ENCODE measurements at places on chromosomes 5 and 9. TPM values are rescaled to one million over a fixed set of nuclear protein-coding genes. Genes with fewer than 3 reads are reported as not detected.

- no peak overlapping the region for H3K4me3 ChIP-seq
- H3K27me3 ChIP-seq: no peaks in the 10 kb centered on the region
- DNase-seq: no peak
- H3K4me1 ChIP-seq: no peaks in the 10 kb centered on the region
- no peak overlapping the region for H3K27ac ChIP-seq
These were observed 27.6 kb downstream of the COL15A1 start for GRCh38 chr9:98971168-98971914.

PCDHGA2 gene
- total RNA-seq: 0.05 TPM

ENC1 gene
- 37.0 TPM for total RNA-seq

ANKRD31 gene
- not detected for total RNA-seq

DNA sequence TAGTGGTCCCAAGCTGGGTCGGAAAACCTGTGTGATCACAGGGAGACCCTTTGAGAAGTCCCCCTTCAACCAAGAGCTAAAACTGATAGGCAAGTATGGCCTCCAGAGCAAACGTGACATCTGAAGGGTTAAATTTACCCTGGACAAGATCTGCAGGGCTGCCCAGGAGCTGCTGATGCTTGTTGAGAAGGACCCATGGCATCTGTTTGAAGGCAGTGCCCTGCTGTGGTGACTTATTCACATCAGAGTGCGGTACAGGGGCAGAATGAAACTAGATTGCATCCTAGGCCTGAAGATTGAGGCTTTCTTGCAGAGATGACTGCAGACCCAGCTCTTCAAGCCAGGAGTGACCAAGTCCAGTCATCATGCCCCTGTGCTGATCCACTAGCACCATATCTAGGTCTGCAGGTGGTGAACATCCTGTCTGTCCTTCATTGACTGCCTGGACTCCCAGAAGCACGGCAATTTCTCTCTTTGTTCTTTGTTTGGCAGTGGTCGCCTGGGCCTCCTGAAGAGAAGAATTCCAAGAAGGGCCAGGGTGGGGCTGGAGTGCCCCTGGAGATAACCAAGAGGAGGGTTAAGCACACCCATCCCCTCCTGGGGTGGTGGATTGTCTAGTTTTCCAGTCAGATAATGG lies 25.7 kb upstream of the CHD1 start:
- no peaks in the 10 kb centered on the region for H3K36me3 ChIP-seq
- no peak overlapping the region for H3K4me3 ChIP-seq
- H3K4me1 ChIP-seq: no peaks in the 10 kb centered on the region
